HuH-7 (cell line): ENCODE measurements at places on chromosomes 11 and 22.

DNA sequence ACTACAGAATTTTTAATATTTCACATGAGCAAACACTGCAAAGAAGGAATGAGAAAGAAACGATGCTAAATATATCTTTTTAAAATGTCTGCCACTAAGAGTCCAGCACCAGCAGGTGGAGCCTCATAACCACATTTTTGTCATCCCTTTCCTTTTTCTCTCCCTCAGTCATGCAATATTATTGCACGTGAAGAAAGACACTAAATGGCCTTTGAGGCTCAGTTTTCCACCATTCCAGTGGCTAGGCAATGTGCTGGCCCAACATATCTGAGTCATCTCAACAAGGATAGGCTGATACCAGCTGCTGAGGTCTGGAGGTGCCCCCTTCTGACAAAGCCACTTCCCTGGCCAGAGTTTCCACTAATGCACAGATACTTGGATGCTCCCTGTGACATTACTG, 1.8 kb downstream of the ALKBH8 start:
- DNase-seq = peak; percentile 18

GRCh38 chr11:57496109-57496820, 19.2 kb downstream of the SLC43A1 start:
- DNase-seq = no peak

DNA sequence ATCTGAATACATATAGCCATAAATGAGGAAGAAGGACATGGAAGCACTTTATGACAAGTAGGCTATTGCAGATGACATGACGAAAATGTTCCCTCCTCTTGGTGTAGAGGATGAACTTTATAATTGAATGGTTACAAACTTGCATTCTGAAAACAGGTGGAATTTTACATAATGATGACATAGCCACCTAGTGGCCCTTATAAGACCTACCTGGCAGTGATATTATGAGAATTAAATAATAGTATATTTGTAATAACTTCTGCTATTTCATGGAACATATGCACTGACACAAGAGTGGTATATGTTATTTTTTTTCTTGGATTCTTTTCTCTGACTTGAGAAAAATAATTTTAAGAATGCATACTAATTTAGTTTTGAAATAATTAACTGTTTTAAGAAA, 22.9 kb downstream of the TRIM22 start:
- no peak for DNase-seq

GRCh38 chr11:117020869-117021564, 77.2 kb downstream of the SIK3 start:
- DNase-seq = no peak
